ENCODE measurements at places on chromosomes 13 and 19. TPM values are rescaled to one million over a fixed set of nuclear protein-coding genes. Genes with fewer than 3 reads are reported as not detected.

The NLRP9 gene
- not detected for total RNA-seq

The IFNL1 gene
- total RNA-seq, result not detected

The ATP13A1 gene
- 27.3 TPM for total RNA-seq

The MBD3L2 gene
- total RNA-seq, result not detected

The MAST1 gene
- 0.13 TPM for total RNA-seq

The NKG7 gene
- total RNA-seq, result not detected

The CYP4F12 gene
- total RNA-seq, result not detected

The AP2A1 gene
- total RNA-seq, result 86.3 TPM

The LENG9 gene
- total RNA-seq, result 10.4 TPM

All from aortic smooth muscle cell (primary cell).